Pancreas (tissue), 10 donors: ENCODE measurements at places on chromosomes 13 and 19. TPM values are rescaled to one million over a fixed set of nuclear protein-coding genes. Genes with fewer than 3 reads are reported as not detected.

DNA sequence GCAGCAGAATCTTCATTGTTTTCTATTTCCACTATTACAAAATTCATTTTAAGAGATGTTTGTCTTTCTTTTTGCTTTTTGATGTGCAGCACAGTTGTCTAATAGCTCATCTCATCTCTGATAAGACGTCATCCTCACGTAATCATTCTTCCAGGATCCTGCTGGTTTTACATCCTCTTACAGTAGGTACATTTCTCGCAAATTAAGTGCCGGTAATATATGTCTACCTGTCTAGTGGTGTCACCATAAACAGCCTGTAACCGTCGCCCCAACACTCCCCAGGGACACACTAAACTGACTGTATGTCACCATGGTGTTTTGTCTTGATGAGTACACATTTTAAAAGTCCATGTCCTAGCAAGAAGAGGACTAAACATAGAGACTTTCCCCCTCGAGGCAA is 94.5 kb upstream of the VSTM2B start:
- DNase-seq = no peak
- no peaks in the 10 kb centered on the region for H3K36me3 ChIP-seq
- no peaks in the 10 kb centered on the region for H3K27me3 ChIP-seq
- H3K27ac ChIP-seq = no peak overlapping the region

DNA sequence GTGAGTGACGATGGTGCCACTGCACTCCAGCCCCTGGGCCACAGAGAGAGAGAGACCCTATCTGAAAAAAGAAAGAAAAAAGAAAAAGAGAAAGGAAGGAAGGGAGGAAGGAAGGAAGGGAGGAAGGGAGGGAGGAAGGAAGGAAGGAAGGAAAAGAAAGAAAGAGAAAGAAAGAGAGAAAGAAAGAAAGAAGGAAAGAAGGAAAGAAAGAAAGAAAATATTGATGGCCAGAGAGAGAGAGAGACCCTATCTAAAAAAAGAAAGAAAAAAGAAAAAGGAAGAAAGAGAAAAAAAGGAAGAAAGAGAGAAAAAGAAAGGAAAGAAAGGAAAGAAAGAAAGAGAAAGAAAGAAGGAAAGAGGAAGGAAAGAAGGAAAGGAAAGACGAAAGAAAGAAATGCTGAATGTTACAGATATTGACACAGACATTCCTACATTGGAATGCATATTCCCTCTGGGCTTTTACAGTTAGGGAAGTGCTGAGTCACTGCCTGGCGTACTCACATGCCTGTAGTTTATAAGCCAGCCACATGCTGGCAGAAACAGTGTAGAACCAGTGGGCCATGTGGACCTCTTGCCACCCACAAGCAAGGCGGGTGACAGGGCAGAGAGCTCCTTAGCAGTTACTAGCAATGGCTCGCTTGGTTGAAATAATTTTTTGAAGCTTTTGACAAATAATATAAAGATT is 34.6 kb upstream of the SLC46A3 start:
- H3K27me3 ChIP-seq = no peaks in the 10 kb centered on the region
- H3K4me3 ChIP-seq = no peak overlapping the region
- DNase-seq = no peak
- no peak overlapping the region for H3K27ac ChIP-seq
- H3K36me3 ChIP-seq = no peaks in the 10 kb centered on the region

- no peak overlapping the region for H3K4me3 ChIP-seq
- H3K4me1 ChIP-seq = peaks cover 13% of the 10 kb centered on the region
- peaks cover 17% of the 10 kb centered on the region for H3K27me3 ChIP-seq
- H3K27ac ChIP-seq = no peak overlapping the region
- H3K36me3 ChIP-seq = peaks cover 4% of the 10 kb centered on the region
- DNase-seq = no peak
These were observed 3.0 kb upstream of the APC2 start for GRCh38 chr19:1446713-1447481.

GRCh38 chr19:51256155-51256625 is 5.3 kb downstream of the SIGLECL1 start:
- DNase-seq = no peak
- no peak overlapping the region for H3K27ac ChIP-seq
- H3K27me3 ChIP-seq = peaks cover 3% of the 10 kb centered on the region
- H3K4me1 ChIP-seq = no peaks in the 10 kb centered on the region
- H3K4me3 ChIP-seq = no peak overlapping the region
- no peaks in the 10 kb centered on the region for H3K36me3 ChIP-seq

CEACAM20 gene
- polyA plus RNA-seq = not detected

FBXO17 gene
- polyA plus RNA-seq = 13.8 TPM

KLHL1 gene
- polyA plus RNA-seq = 0.19 TPM
